ENCODE measurements at places on chromosomes 2 and 18.

- DNase-seq: no peak
Measured at GRCh38 chr18:45122506-45122905, 441.8 kb downstream of the SETBP1 start.

DNA sequence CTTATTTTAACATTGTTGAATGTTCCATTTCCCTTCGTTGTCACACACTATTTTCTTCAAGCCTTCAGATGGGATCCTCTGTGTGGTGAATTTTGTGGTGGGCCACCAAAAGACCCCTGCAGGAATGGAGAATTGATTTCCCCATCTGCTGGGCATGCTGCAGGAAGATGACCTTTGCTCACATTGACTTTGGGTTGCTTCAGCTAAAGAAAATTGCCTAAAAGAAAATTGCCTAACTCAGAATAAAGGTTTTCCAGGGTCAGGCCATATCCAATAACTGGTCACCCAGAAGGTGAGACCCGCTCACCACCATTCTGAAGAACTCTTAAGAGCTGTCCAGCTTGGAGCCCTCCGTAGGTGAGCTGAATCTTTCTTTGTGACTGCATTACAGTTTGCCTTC is 192.5 kb downstream of the CDH7 start:
- no peak for DNase-seq

GRCh38 chr2:187434342-187434785 is 13.7 kb downstream of the CALCRL start:
- DNase-seq: no peak

DNA sequence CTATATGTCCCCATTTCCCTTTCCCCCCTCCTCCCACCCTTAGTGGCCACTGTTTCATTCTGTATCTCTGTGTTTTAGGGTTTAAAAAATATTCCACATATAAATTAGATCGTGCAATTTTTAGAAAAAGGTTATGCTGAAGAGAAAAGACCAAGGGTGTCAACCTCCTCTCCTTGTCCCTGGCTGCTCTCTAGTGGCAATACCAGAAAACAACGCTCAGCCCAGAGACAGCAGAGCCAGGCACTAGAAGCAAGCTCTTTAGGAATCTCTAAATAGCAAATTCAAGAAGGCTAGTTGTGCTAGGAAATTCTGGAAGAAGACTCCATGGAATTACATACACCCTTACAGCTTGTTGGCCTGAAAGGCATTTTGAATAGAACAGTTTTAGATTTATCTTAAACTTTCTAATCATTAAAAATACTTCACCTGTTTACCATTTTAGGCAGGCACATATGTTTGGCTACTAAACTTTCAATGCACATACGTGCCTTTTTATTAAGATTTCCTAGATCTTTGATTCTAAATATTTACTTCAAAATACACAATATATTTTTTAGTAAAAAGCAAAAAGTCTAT is 35.1 kb upstream of the RASGRP3 start:
- peak; percentile 56 for DNase-seq

DNA sequence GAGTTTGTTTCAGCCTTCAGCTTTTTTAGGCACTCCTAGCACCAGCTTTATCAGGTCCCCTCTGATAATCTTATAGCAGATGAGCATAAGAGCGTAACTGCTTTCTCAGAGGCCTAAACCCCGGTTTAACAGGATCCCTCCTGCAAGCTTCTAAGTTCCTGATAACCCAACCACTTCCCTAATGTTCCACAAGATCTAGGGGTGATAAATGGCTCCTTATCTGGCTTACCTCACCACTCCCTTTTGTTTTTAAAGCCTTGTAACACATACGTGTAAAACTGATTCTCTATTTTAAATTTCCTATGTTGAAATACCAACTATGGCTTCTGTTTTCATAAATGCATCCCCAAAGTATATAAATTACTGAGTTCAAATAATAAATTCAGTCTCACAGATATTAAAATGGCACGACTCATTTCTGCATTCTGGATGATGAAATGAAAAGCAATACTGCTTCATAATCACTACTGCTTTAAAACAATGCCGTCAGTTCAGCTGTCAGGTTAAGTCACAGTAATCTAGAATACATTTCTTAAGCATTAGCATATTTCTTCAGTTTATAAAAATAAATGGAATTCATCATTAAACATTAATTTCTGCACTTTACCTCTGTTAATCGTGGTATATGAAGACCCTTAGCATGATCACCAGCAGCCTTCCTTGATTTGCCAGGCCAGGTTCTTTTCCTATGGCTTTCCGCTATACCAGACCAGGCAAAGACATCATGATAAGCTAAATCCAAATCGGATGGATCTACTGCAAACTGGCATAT is 126.3 kb downstream of the C2orf74 start:
- no peak for DNase-seq

GRCh38 chr2:108399479-108399878 is 21.7 kb downstream of the SULT1C4 start:
- DNase-seq: no peak

- DNase-seq: no peak
Measured at GRCh38 chr18:25100418-25100817, 251.5 kb downstream of the ZNF521 start.

DNA sequence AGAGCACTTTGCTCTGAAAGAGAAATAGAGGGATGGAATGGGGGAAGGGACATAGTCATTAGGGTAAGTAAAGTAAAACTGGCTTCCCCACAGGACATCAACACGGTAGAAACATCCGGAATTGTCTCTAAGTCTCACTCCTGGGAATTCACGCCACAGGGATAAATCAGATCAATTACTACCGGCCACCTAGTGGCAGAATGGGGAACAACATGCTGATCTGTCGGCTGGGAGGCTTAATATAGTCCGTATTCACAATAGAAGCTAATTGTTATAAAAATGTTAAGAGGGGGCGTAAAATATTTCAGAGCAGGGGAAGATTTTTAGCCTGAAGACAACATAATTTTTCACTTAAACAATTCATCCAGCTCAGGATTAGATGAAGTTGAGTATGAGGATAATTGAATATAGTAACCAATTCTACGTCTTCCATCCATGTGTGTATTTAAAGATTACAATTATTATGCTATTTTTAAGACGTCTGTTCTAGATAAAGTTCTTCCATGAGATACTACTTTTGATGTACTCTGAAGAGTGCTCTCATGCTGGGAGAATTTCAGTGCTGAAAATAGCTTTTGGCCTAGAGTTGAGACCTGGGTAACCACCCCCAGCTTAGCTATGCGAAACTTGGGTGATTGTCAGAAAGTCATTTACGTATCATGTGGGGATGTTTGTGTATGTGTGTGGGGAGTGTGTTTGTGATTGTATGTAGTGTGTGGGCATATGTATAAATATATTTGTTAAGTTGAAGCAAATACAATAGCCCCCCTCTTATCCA is 65.7 kb downstream of the LRRTM1 start:
- DNase-seq: peak; percentile 39

GRCh38 chr18:11923450-11923849 is 15.3 kb upstream of the MPPE1 start:
- no peak for DNase-seq

- DNase-seq: no peak
Measured at GRCh38 chr18:44954257-44954656, 273.6 kb downstream of the SETBP1 start.

GRCh38 chr2:179344280-179344964 is 79.8 kb upstream of the SESTD1 start:
- DNase-seq: no peak

DNA sequence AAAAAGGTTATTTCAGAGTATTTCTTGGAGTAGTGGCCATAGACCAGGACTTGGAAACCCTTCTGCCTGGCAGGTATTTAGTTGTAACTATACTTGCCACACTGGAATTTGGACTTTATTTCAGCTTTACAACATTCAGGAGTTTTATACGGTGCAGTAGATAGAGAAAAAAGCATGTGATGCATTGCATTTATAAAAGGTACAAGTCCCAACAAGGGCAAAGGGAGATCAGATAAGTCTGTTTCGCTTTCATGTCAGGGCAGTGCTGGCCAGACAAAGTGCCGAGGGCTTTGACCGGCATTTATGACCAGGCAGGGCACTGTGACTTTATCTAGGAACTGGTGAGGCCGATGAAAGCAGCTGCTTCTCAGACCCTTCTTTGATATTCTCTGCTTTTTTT is 145.4 kb downstream of the RTN4 start:
- peak; percentile 61 for DNase-seq

GRCh38 chr2:33598561-33599174 is 431 bp downstream of the FAM98A start:
- peak; percentile 19 for DNase-seq

DNA sequence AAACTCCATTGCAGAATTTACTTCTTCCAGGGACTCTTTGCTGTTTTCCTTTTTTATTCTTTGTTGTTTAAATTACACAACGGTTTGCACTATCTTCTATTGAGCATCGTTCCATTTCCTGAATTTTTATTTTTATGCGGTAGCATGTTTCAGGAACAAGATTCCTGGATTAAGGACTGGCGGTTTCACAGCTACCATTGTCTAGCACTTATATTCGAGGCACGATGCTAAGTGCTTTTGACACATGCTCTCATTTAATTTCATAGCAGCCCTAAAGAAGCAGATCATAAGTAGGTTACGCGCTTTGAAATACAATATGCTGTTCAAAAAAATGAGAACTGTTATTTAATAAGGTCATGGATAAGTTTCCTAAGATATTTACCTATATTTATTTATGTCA is 354.4 kb downstream of the ARL6IP6 start:
- no peak for DNase-seq

DNA sequence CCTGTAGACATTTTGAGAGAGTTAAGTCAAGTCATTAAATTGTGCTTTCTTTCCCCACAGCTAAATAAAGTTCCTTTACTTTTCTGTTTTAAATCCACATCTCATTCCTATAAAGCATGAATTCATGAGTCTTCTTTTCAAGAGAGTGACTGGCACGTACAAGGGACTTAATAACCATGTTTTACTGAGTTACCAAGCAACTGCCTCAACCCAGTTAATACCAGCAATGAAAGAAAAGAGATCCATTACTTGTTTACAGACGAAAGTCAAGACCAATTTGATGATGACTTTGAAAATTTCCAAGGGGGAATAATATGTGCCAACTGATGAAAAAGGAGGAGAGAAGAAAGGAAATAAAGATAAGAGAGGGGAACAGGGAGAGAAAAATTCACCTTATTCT is 1082.5 kb upstream of the GYPC start:
- no peak for DNase-seq

- no peak for DNase-seq
Measured at GRCh38 chr2:96129528-96130120, 8.7 kb downstream of the ASTL start.

DNA sequence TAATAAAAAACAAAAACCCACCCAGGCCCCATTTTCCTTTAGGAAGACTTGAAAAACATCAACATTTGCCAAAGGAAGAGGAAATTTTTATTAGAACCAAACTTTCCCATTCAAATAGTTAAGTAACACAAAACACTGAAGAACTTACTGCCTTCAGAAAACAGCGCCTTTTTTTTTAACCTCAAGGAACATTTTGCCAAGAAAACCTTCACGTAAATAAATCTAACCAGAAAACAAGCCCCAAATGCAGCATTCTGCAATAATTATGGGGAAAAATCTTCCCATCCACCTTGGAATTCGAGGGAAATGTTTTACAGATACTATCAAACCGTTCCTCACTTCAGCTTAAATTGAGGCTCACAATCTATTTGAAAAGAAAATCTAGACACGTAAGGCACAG is 56.4 kb downstream of the ACVR1 start:
- DNase-seq: no peak

- DNase-seq: peak; percentile 49
Measured at GRCh38 chr2:24421668-24422067, 61.3 kb upstream of the ITSN2 start.

- DNase-seq: no peak
Measured at GRCh38 chr2:24711865-24712264, 81.3 kb downstream of the PTRHD1 start.

GRCh38 chr18:45110577-45111501 is 430.2 kb downstream of the SETBP1 start:
- no peak for DNase-seq

DNA sequence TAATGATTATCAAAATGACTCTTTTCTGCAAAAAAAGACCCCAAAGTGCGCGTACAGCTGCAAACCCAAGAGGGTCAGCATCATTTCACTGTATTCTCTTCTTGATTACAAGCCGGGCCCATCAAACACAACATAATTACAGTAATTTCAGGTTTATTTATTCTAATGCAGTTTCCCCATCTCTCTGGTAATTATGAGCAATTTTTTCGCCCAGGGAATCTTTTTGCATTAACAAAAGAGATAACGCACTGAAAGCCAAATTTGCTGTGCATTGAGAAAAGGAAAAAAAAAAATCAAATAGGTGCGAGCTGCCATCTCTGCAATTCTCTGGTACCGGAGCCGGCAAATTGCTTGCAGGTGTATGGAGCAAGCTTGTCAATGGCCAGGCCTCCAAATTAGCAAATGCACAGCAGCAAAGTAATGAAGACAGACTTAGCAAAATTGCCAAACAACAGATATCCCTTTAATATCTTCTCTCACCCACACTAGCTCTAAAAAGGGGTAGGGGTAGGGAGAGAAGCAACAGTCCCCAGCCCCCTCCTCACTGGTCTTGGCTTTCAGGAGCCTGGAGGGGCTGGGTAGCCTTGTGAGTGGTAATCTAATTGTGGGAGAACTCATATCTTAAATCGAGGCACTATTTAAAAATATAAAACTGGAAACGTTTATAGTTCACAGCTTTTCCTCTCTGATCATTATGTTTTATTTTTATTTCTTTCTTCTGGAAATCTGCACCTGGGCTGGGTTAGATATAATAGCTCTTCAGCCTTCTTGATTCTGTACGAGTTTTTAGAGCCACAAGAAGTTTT is 6.7 kb downstream of the DLX1 start:
- DNase-seq: no peak

GRCh38 chr18:45940724-45941123 is 26.4 kb downstream of the EPG5 start:
- no peak for DNase-seq

- DNase-seq: no peak
Measured at GRCh38 chr2:212596688-212597087, 58.1 kb upstream of the ERBB4 start.

DNA sequence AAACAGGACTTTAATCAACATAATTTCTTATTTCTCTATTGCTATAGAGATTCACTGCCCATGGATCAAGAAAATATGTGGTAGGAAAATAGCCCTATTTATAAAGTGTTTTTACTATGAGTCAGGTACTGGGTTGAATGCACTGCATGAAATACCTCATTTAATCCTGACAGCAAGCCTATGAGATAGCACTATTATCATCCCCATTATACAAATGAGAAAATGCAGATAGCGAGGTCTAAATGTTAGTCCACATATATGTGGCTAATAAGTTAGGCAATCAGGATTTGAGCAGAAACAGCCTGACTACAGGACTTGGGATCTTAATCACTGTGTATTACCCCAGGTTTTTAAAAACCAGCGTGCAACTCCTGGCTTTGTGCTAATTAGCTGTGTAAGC is 8.5 kb upstream of the LYPD1 start:
- DNase-seq: no peak

- DNase-seq: peak; percentile 63
Measured at GRCh38 chr2:96143848-96144480, 1.3 kb downstream of the DUSP2 start.

Data from HuH-7 (cell line).